Nephron progenitor cell (in vitro differentiated cells): ENCODE measurements at places on chromosomes 6 and 20.

DNA sequence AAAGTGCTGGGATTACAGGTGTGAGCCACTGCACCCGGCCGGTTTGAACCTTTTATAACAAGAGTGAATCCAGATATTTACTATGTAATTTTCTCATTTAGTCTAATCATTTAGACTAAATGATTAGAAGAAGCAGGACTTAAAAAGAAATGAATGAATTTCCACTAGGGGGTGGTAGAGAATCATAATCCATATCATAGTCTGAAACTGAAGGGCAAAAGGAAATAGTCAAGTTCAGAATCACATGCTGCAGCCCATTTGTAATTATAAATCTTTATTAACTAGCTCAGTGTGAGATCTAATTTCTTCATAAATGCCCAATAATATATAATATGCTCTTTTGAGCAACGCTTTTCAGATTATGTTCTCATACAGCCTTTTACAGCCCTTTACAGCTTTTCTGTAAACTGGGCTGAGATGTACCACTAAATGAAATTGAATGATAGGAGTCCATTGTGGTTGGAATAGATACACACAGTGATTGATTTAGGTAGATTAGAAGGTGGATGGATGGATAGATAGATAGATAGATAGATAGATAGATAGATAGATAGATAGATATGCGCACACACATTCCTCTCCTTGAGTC, 31.8 kb downstream of the PSMB9 start:
- DNase-seq: no peak

DNA sequence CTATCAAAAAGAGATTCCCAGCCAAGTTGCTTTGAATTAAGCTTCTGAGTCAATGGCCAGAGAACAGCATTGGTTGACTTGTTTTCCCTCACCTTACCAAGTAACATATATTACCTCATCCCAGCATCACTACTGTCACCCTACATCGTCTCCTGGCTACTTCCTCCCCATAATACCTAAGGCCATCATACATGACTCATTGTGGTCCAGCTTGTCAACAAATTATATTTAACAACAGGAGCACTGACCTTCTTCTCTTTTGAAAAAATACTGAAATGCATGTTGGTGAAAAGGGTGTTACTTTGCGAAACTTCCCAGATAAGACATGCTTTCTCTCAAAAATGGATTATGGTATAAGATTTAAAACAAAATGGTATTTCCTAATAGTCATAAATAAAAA, 106.9 kb downstream of the TBX18 start:
- no peak for DNase-seq

GRCh38 chr20:38751360-38751976, 3.2 kb downstream of the ACTR5 start:
- DNase-seq: no peak

- DNase-seq: no peak
Measured at GRCh38 chr20:20993372-20993771, 112.8 kb downstream of the LINC00237 start.

DNA sequence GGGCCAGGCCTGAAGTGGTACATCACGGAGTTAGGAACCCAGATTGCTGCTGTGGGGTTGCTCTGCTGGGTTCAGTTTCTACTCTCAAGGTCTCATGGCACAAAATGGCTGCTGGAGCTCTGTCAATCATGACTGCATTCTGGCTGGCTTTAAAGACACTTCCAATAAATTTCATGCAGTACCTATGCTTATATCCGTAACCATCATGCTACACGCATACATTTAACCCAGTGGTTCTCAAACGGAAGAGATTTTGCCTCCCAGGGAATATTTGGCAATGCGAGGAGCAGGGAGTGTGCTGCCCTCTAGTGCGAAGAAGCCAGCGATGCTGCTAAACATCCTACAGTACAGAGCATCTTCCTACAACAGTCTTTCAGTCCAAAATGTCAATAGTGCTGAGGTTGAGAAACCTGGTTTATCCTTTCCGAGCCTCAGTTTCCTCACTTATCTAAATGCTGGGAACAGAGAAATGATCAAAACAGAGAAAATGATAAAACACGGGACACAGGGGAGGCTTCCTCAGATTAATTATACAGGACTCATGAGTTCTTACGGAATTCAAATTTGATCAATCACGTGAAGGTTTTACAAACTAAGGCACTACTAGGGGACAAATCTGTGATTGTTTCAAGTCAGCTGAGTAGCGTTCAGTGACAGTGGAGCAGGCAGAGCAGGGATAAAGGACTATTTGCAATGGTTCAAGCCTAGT, 9.6 kb upstream of the SLC2A10 start:
- DNase-seq: no peak

DNA sequence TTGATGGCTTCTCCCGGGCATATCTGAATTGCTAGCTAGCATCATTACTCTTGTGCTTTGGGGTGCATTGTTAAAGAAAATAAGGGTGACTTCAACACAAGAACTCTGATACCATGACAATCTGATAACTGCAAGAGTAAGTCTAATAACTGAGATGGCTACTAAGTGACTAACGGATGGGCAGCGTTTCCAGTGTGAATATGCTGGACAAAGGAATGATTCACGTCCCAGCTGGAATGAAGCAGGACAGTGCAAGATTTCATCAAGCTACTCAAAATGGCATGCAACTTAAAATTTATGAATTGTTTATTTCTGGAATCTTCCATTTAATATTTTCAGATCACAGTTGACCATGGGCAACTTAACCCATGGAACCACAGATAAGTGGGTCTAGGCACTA, 31.7 kb downstream of the MOXD1 start:
- DNase-seq: no peak

GRCh38 chr6:123668063-123668462, 31.3 kb upstream of the TRDN start:
- DNase-seq: no peak

DNA sequence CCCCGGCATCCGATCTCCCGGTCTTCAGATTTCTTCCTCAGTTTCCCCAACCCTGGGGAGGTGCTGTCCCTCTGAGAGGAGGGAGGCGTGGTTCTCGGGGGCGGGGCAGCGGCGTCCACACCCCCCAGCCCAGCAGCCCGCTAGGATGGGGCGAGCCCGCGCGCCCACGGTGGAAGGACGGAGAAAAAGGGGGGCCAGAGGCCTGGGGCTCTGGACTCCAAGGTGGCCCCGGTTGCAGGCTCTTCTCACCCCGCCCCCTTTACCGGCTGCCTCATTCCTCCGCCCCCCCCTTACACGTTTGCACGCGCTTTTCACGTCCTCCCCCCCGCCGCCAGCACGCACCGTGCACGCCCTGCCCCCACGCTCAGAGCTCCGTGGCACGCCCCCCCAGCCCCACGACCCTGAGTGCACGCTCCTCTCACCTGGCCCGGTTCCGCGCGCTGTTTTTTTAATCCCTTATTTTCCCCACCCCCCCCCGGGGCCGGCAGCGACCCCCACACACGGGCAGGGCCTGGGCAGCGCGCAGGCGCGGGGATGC, 402 bp downstream of the ZBTB12 start:
- no peak for DNase-seq

GRCh38 chr6:148771212-148771601, 24.4 kb downstream of the UST start:
- no peak for DNase-seq

GRCh38 chr6:13769034-13769654, 45.2 kb downstream of the MCUR1 start:
- no peak for DNase-seq

DNA sequence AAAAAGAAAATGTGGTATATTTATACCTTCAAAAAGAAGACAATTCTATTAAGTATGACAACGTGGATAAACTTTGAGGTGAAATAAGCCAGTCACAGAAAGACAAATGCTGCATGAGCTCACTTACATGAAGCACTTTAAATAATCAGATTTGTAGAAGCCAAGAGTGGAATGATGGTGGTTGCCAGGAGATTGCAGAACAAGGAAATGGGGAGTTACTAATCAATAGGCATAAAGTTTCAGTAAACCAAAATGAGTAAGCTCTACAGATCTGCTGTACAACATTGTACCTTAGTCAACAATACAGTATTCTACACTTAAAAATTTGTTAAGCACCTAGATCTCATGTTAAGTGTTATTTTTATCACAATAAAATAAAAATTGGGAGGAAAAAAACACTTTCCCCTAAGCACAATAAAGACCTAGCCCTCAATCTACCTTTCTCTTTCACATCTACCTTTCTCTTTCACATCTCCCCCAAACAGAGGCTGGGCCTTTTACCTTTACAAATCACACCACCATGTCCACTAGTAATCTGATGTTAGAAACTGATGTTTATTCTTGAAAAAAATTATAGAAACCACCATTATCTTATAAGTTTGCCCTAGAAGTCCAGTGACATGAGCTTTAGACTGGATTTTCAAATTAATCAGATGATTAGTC, 73.9 kb downstream of the PKIB start:
- no peak for DNase-seq

DNA sequence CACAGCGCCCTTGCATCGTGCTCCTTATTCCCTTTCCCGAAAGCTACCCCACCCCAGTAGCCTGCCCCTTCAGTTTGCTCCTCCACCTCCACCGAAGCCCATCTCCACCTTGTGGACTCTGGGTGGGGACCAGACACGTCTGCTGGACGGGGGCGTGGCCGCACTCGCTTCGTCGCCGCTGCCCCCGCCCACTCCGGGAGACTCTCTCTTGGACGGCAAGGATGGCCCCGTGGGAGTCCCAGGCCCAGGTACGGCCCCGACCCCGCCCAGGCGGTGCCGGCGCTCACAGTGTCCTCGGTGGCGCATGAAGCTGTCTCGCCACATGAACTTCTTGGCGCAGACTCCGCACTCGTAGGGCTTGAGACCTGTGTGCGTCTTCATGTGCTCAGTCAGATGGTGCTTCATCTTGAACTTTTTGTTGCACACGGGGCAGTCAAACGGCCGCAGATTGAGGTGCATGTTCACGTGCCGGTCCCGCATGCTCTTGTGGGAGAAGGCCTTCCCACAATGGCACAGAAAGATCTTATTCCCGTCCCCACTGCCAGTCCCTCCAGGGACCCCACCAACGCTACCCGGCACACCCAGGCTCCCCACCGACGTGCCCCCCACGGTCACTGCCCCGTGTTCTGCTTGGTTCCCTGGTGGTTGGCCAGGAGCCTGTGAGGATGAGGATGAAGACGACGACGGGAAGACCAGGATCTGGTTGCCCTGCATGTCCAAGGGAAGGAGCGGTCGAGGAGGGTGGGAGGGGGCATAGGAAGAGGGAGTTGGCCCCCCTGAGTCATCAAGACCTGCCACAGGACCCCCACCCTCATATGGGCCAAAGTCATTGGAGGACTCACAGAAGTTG, 1.3 kb upstream of the TAPBP start:
- DNase-seq: no peak

DNA sequence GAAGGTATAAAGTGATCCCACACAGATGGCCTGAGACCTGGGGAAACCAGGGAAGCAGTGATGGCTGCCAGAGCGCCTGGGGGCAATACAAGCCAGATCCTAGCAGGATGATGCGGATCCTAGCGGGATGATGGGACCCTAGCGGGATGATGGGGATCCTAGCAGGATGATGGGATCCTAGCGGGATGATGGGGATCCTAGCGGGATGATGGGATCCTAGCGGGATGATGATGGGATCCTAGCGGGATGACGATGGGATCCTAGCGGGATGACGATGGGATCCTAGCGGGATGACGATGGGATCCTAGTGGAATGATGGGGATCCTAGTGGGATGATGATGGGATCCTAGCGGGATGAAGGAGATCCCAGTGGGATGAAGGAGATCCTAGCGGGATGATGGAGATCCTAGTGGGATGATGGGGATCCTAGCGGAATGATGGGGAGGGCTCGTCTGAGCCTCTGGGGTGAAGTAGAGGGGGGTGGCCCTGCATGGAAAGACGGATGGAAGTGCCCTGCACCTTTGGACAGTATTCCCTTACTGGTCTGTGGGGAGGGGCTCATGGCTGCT, 44.2 kb upstream of the CDH22 start:
- DNase-seq: no peak

- DNase-seq: no peak
Measured at GRCh38 chr6:135555550-135555949, 58.0 kb upstream of the AHI1 start.

DNA sequence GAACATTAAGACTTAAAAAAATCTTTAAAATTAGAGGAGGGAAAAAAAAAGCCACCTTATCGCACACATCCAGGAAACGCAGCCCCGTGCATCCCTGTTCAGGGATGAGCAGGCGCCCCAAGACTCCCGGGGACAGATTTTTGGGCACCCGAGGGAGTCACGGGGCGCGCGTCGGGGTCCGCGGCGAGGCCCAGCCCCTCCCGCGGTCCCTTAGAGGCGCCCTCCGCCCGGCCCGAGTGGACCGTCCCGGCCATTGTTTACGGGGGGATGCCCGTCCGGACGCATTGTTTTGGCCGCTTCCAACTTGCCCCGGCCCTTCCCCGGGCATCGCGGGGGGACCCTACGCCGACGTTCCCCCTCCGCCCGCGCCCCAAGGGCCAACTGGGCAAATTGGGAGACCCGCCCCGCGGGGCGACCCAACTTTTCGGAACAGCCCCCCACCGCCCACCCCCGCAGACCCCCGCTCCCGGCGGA, 610 bp downstream of the ZNF217 start:
- DNase-seq: peak; percentile 50

- no peak for DNase-seq
Measured at GRCh38 chr20:20000211-20000968, 16.8 kb upstream of the NAA20 start.

DNA sequence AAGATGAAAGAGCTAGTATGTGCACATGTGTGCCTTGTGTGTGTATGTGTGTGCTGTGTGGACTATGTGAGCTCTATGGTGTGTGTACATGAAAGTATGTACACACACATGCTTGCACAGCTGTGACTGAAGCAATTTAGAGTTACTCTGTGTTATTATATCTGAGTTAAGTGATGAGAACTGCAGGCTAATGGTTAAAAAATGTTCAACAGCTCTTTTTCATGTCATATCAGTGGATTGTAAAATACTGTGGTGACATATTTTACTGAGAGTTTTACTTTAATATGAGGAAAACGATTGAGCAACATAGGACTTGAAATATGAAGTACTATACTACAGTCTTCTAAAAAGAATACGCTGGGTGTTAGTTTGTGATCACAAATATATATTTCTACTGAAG, 195.7 kb upstream of the KCNK16 start:
- DNase-seq: no peak

DNA sequence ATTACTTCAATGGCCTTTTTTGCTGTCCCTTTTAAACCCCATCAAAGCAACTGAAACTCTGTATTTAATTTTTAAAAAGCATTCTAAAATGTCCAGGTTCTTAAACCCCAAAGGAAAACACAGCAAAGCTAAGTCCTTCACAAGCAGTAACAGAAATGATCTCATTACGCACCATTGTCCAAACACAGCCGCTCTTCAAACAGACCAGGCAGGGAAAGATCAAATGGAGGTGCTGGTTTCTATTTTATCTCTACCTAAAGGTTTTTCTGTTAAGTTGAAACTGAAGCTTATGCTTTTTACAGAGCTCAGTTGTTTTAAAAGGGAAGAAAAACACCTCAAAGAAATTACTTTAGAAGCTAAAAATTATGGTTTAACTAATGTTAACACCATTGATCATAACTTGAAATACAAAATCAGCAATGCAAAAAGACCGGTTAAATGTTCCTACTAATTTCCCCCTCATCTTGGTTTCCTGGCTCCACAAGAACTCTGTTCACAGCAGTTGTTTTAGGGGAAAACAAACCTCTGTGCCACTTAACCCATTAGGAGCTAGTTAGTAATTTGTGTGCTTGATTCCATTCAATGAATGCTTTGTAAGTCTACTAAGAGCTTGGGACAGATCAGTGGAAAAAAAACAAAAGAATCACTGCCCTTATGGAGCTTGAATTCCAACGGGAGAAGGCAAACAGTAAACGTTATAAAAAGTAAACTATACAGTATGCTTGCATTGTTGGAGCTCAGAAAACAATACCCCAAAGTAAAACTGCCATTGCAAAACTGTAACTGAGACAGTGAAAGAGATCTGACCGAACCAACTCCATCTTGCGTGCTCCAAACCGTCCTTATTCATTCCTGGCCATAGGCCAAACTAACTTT, 87.4 kb downstream of the CD24 start:
- no peak for DNase-seq

- no peak for DNase-seq
Measured at GRCh38 chr6:116074732-116075390, 14.2 kb upstream of the FRK start.
